Effector memory CD8-positive, alpha-beta T cell (primary cell): ENCODE measurements at places on chromosomes 6 and 20.

- DNase-seq, result no peak
Measured at GRCh38 chr6:7954477-7955200, 44.1 kb upstream of the TXNDC5 start.

DNA sequence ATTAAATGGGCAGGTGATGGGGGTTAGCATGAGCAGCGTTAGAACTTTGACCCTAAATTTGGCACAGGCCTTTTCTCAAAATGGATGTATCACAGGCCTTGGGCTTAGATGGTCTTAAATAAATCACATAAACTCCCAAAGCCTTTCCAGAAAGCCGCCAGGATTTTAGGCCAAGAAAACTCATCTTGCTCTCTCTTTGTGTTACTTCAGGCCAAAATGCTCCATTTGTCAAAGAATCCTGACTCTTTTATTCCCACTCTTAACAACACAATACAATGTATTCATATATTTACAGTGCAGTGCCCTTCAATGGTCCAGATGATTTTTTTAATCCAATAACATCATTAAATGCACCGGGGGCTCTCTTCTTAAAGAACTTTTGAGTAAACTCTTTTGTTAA is 5.9 kb upstream of the TCP11 start:
- no peak for DNase-seq

DNA sequence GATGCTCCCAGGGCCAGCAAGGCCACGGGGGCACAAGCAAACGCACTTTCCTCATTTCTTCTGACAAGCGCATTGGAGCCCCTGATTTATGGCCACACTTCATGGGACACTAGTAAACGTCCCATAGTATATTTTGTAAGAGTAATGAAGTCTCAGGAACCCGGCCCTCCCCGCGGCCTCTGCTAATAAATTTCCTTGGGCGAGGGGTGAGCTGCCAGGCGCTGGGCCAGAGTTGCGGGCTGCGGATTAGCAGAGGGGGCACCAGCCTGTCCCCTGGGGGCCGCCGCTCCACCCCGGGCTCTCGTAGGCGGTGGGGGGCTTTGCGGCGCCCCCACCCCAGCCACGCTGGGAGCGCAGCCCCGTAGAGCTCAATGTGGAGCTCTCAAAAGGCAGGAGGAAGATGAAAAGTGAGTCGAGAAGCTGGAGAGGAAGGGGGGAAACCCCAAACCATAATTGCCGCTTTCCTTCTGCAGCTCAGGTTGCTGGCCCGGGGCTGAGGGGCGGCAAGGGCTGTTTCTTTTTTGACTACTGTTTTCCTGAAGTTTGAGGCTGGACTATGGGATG is 173.6 kb downstream of the CDC5L start:
- no peak for DNase-seq

DNA sequence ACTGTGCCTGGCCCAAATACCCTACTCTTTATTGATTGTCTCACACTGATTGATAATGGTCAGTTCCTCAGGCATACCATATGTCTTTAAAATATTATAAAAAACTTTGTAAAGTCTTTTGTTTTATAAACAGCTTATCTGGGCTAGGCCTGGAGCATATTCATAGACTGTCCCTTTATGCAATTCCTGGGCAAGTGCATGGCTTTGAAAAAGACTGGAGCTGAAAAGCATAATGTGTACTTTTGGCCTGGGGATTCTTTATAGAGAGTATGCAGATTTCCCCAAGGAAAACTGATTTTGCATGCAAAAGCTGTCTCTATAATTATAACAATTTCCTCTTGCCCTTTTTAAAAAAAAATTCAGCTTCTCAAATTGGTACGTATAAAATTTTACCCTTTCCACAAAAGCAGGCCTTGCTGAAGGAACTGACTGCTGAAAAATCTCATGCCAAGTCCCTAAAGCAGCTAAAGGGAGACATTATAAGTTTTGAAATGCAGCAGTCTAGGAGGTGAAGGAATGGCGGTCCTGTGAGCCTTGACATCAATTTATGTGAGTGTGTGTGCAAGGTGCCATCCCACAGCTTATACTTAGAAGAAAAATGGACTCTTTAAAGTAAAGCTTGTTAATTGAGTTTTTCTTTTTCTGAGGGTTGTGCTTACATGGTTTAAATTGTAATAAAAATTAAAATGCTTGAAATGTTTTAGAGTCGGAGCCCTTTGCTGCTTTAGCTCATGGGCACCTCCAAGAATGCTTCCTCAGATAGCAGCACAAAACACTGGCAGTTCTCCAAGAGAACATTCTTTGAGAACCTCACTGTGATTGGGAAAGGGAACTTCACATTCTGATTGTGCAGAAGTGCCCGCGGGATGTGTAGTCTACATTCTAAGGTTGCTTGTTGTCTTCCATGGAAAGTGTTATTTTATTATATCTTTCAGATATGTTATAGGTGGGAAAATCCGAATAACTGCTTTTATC is 43.9 kb downstream of the PLCB4 start:
- no peak for DNase-seq

- DNase-seq, result no peak
Measured at GRCh38 chr6:151647976-151648639, 154.3 kb downstream of the CCDC170 start.

DNA sequence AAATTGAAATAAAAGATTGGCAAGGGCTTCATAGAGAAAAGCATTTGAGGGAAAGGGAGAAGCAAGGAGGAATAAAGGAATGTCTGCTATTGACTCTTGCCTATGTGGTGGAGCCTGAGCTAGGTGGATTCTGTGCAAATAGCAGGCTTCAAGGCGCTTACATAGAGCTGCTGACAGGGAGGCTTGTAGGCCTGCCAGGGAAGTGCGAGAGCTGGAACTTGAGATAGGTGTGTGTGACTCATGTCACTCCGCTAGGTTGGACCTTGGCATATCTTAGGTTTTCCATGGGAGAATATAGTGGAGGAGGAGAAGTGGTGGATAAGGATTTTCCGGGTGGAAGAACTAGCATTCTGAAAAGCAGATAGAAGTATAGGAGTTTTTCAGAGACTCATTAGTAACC is 14.0 kb downstream of the SNRNP48 start:
- no peak for DNase-seq

DNA sequence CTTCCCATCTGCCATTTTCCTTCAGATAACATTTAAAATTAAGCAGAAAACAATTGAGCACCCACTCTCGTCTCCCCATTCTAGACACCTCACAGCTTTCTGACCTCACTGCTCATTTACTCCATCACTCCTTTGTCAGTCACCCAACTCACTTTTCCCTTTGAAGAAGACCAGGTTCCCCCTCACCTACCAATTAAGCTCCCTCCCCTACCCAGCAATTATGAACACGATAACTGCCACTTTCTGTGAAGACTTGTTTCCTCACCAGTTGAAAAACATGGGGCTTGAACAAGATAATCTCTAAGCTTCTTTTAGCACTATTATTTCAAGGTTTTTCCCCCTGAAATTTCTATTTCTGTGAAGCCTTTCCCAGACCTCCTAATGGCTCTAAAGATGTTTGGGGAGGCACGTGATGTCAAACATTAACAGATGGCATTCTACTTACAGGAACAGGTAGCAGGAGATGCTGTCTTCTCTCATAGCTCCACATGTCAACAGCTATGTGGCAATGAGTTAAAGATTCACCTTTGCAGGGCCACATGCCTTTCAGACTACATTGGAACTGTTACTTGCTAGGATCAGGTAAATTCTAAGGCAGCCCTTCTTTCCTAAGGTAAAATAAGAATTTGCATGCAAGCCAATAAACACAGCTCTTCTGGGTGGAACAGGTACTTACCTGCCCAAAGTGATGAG is 24.8 kb upstream of the SLA2 start:
- no peak for DNase-seq

DNA sequence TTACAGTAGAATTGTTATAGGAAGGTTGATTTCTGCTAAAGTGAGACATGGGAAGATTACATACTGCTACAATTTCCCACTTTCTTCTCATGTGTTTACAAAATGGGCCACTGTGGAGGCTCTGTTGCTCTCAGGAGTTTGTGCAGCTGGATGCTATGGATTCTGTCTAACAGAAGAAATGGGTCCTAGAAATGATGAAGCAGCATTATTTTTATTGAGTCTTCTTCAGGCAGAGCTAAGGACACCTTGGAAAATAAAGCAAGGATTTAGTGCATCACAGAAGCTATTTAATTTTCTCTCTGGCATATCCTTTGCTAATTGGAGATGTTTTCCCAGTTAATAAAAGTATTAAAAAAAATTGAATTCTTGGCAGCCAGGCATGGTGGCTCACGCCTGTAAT is 29.2 kb downstream of the CCDC170 start:
- no peak for DNase-seq

DNA sequence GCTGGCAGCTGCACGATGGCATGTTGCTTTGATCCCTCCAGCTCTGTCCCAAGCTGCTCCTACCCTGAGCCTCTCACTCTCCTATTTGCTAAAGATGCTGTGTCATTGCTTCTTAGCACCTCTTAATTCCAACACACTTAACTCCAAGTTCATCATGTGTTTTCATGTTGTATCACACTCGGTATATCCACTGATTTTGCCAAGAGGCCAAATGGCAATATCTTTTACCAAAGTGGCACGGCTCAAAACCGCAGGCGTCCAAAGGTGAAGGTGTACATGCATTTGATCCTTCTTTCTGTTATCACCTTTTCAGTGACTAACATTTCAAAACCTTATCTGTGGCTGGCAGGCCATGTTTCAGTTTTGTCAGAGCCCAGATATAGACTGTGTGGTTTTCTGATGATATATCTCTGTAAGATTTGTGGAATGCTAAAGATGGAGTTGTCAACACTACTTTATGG is 217.0 kb downstream of the TBX18 start:
- no peak for DNase-seq

DNA sequence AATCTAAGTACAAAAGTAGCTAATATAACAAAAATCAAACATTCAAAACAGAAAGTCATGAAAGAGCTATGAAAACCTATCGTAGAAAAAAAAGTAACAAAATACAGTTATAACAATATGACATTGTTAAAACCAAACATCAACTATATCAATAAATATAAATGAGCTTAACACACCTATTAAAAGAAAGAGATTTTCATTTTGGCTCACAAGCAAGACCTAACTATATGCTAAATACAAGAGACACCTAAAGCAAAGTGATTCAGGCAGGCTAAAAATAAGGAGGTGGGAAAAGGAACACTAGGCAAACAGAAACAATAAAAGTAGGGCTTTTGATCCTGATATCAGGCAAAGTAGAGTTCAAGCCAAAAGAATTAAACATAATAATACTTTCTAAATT is 13.5 kb downstream of the ZNF322 start:
- DNase-seq, result no peak

DNA sequence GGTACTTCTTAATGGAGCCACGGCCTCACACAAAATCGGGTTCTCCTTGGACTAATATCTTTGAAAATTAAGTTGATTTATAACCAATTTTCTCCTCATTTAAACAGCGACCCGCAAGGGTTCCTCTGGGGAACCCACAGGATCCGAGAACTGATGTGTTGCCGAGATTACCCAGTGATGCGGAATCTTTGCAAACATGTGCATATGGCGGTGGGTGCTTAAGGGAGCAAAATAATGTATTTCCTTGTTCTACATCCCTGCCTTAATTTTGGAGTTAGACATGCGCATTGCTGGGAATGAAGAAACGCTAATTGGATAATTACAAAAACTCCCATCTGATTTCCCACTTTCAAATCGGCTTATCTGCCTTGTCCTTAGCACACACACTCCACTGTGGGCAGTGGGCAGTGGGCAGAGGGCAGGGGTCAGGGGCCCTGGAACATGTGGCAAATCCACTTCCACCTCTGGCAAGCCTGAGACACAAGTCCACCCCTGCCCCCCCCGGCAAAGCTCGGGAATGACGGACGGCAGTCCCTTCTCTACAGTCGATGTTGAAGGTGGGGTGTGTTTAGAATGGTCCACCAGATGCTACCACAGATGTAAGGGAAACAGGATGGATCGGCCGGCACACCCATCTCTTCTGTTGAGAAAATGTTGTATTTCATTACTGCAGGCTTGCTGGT is 137.4 kb upstream of the CDH4 start:
- DNase-seq, result no peak

GRCh38 chr6:11241793-11242201 is 9.3 kb upstream of the NEDD9 start:
- DNase-seq, result no peak

DNA sequence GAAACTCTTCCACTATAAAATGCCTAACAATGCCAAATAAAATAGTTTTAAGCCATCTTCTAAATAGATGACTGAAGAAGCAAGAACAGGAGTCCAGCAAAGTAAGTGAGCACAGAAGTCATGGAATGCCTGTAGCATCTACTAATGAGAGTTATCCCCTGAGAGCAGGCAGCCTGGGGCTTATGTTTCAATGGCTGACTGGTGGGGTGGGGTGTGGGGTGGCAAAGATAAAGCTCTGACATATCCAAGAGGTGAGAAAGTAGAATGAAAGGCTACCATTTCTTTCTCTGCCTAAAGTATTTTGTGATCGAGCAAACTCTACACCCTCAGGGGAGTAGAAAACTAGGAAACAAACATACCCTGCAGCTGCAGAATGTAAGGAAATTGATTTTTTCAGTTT is 348.8 kb downstream of the TFAP2B start:
- no peak for DNase-seq

DNA sequence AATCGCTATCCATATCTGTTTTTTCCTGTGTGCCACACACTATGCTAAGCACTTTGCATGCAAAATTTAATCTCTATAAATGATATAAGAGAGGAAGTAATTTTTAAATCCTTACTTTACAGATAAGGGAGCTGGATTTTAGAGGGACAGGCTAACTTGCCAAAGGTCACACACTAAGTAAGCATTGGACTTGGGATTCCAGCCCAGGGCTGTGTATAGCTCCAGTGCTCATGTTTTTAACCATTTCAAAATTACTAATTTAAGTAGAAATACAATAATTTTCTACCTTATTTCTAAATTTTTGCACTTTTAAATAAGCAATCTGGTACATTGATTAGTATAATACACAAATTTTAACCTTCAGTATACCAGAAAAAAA is 144.6 kb downstream of the UST start:
- no peak for DNase-seq

DNA sequence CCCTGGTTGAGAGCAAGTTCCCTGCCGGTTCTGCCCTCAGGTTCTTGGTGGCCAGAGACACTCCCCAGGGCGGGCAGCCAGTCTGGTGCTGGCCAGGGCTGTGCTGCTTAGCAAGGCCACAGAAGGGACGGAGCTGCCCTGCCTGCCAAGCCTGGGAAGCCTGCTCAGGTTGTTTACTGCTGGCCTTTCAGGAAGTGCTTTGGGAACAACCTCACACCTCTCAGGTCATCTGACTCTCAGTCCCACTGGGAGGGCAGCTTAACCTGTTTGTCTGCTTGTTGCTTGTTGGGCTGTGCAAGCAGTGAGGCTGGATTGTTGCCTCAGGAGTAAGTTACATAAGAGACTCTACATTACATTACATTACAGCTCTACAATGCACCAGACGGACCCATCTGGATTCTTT is 75.8 kb upstream of the AFDN start:
- no peak for DNase-seq

DNA sequence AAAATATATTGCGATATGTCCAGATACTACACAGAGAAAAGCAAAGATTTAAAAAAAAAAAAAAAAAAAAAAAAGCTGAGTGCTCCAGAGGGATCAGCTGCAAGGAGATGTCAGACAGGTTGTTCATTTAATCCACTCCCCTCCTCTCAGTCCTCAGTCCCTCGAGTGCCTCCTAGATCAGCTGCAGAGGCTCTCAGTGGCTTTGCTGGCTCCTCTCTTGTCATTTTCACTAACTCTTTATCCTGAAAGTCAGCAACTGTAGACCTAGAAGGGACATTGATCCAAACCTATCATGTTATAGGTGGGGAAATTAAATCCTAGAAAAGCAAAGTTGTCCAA is 61.6 kb downstream of the KIAA0319 start:
- DNase-seq, result no peak
